ENCODE measurements at places on chromosomes 13 and 19. TPM values are rescaled to one million over a fixed set of nuclear protein-coding genes. Genes with fewer than 3 reads are reported as not detected.
A peak's percentile ranks its signal among the peaks of the same experiment; 100 is the strongest.

The C19orf18 gene
- 7.7 TPM for polyA plus RNA-seq

DNA sequence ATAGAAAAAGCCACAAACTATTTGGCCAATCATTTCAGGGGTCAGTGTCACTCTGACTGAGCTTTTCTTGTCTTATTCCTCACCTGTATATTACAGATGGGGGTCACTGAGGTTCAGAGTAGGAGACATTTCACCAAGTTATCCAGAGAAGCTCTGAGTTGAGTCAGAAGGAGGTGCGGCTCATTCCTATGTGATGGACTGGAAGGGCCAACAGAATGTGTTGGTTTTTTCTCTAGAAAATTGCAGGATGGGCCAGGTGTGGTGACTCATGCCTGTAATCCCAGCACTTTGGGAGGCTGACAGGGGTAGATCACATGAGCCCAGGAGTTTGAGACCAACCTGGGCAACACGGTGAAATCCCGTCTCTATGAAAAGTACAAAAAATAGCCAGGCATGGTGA, 24.5 kb upstream of the ZNF83 start:
- H3K27me3 ChIP-seq, result no peaks in the 10 kb centered on the region
- no peaks in the 10 kb centered on the region for H3K4me1 ChIP-seq
- DNase-seq, result no peak
- no peak overlapping the region for H3K4me3 ChIP-seq
- peaks cover 27% of the 10 kb centered on the region for H3K36me3 ChIP-seq
- no peak overlapping the region for H3K27ac ChIP-seq

DNA sequence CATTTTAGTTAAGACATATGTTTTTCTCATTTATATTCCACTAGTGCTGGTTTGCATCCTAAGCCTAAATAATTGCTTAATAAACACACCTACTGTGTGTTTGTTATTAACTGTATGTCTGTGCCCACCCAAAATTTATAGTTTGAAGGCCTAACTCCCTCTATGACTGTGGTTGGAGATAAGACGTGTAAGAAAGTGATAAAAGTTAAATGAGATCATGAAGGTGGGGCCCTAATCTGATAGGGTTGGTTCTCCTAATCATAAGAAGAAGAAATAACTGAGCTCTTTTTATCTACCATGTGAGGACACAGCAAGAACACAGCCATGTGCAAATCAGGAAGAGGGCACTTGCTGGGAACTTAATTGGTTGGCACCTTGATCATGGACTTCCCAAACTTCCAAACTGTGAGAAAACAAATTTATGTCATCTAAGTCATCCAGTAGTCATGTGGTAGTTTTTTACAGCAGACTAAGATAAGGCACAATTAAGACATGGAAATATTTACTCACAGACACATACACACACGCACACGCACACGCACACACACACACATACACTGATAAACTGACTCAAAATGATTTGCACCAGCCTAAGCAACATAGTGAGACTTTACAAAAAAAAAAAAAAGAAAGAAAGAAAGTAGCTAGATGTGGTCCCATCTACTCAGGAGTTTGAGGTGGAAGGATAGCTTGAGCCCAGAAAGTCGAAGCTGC, 662.1 kb downstream of the PCDH9 start:
- no peaks in the 10 kb centered on the region for H3K4me1 ChIP-seq
- no peak overlapping the region for H3K4me3 ChIP-seq
- no peak for DNase-seq
- H3K27me3 ChIP-seq, result no peaks in the 10 kb centered on the region

- H3K27me3 ChIP-seq, result peaks cover 39% of the 10 kb centered on the region
- H3K36me3 ChIP-seq, result peaks cover 25% of the 10 kb centered on the region
- no peak for DNase-seq
- H3K27ac ChIP-seq, result no peak overlapping the region
These were observed 961 bp upstream of the VSIG10L start for GRCh38 chr19:51342631-51343569.

DNA sequence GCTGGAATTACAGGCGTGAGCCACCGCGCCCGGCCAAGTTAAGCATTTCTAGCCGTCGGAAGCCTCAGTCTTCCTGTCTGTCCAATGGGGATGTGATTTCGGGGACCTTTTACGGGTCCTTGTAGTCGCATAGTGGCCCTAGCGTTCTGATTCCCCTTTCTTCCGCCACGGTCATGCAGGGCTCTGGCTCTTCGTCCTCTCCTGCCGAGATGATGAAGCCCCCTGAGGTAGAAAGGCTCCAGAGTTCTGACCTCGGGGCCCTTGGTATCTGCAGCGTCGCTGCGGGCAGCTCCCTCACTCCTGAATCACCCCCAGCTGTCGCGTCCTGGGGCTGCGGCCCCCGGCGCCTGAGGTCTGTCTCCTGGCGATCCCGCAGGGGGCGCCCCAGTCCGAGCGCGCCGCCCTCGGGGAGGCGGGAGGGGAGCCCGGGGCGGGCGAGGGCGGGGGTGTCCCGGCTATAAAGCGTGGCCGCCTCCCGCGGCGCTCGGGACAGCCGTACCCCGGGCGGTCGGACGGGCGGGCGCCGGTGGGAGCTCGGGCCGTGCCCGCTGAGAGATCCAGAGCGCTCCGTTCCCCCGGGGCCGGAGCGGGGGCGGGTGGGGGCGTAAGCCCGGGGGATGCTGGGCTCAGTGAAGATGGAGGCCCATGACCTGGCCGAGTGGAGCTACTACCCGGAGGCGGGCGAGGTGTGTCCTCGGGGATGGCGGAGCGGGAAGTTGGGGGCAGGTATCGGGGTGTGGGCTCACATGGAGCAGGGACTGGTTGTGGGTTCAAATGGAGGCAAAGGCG, at the start of gene FOXA3:
Gene FOXA3 (plus strand): TSS at position 487 of the 789 bp plus-strand sequence. CDS start 131 bp downstream, at position 618.
- no peak for DNase-seq
- H3K4me1 ChIP-seq, result no peaks in the 10 kb centered on the region
- H3K4me3 ChIP-seq, result peak within 1 kb of the TSS; percentile 34
- no peak within 1 kb of the TSS for H3K27ac ChIP-seq
- H3K27me3 ChIP-seq, result peaks cover 28% of the 10 kb centered on the region
- peaks cover 13% of the 10 kb centered on the region for H3K36me3 ChIP-seq
